Activated T-cell treated with anti-CD3 and anti-CD28 coated beads, Interleukin-2, amount 50 U/mL, for 24 hours (primary cell): ENCODE measurements at places on chromosomes 13 and 19.

DNA sequence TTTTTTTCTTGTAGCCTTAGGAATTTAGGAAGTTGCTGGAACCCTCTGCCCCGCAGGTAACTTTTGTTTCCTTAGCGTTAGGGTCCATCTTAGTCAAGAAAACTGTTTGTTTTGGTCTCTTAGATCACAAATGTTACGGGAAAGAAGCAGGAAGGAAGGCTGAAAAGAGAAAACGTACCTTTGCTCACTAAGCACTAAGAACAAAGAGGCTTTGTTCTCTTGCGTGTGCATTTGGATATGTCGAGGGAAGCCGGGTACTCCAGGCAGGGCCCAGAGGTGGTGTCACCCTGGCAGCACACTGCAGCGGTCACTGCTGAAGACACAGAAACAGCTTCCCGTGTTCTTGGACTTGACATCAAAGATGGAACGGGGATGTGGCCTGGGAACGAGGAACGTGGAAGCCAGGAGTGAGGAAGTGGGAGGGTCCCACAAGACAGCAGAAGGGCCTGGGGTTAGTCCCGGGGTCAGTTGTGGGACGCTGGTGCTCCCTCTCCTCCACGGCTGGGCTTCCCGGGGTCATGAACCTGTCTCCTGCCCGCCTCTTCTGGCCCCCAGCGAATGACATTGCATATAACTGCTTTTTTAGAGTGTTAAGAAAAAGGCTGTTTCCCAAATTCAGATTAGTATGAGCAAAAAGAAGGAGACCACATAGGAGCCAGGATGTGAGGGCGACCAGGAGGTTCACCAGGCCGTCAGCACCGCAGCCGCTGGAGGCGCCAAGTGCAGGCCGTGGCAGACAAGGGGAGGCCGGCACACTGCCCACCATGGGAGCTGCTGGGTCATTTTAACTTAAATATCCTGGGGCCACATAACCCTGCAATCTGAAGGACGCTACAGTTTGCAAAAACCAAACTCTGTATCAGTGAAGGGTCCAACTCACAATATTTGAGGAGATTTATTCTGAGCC, 31.6 kb downstream of the ATP11A start:
- H3K27me3 ChIP-seq, result no peaks in the 10 kb centered on the region
- H3K27ac ChIP-seq, result peak overlapping the region; percentile 12
- peaks cover 12% of the 10 kb centered on the region for H3K36me3 ChIP-seq
- no peak overlapping the region for H3K4me3 ChIP-seq
- peaks cover 51% of the 10 kb centered on the region for H3K4me1 ChIP-seq

GRCh38 chr13:37139356-37139755, 33.9 kb upstream of the CSNK1A1L start:
- H3K4me3 ChIP-seq, result no peak overlapping the region
- DNase-seq, result no peak
- H3K4me1 ChIP-seq, result no peaks in the 10 kb centered on the region
- no peaks in the 10 kb centered on the region for H3K27me3 ChIP-seq
- H3K36me3 ChIP-seq, result no peaks in the 10 kb centered on the region
- no peak overlapping the region for H3K27ac ChIP-seq

- H3K27me3 ChIP-seq, result peaks cover 19% of the 10 kb centered on the region
- H3K36me3 ChIP-seq, result peaks cover 24% of the 10 kb centered on the region
- peaks cover 36% of the 10 kb centered on the region for H3K4me1 ChIP-seq
- H3K4me3 ChIP-seq, result peak overlapping the region; percentile 89
- peak overlapping the region; percentile 86 for H3K27ac ChIP-seq
- peak; percentile 69 for DNase-seq
Observed at GRCh38 chr19:35247526-35248309, 1.1 kb upstream of the LSR start.

DNA sequence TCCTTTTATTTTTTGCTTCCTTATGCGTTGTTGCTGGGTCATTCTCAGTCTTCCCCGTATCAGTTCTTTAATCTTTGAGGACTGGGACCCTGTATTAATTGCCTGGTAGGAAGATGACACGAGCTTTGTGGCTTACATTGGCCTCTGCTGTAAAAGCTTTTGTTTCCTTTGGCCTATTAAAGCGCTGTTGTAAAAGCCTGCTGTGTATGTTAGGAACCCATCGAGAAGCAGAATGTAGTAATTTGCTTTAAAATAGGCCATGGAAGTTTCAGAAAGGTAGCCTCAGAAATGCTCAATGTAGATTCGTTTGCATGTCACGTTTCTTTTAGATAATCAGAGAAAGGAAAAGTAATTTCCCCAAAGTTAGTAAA, 257.5 kb upstream of the STARD13 start:
- no peaks in the 10 kb centered on the region for H3K27me3 ChIP-seq
- H3K4me1 ChIP-seq, result peaks cover 52% of the 10 kb centered on the region
- H3K27ac ChIP-seq, result peak overlapping the region; percentile 99
- H3K36me3 ChIP-seq, result peaks cover 7% of the 10 kb centered on the region
- peak overlapping the region; percentile 82 for H3K4me3 ChIP-seq

DNA sequence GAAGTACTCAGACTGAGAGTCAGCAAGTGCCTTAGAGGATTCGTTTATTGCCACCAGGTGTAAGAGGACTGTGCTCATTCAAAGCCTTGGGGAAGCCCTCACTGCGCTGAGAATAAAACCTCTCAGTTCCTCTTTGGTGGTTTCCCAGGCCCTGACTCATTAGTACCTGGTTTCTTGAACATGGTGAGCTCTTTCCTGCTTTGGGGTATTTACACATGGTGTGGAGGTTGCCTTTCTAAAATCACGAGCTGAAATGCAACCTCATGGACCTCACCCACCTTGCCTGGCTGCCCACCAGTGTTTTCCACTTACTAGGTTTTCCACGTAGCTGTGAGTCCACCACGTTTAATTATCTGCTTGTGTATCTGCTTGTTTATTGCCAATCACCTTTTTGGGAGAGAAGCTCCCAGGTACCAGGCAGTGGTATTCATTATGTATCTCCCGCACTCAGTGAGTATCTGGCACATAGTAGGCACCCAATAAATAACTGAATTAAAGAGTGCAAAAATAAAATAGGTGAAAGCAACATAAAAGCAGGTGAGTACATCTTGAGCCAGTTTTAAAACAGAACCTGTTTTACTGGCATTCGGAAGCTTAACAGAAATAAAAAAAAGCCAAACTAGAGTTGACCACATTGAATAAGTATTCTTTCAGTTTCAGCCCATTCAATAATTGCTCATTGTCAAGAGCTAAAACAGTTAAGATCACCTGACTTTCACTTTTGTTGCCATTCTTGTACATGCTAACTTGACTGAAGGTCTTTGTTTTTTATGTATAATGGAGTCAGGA, 533.0 kb downstream of the MYO16 start:
- H3K27me3 ChIP-seq, result peaks cover 28% of the 10 kb centered on the region
- no peaks in the 10 kb centered on the region for H3K36me3 ChIP-seq
- H3K27ac ChIP-seq, result peak overlapping the region; percentile 39
- H3K4me3 ChIP-seq, result no peak overlapping the region
- no peak for DNase-seq

DNA sequence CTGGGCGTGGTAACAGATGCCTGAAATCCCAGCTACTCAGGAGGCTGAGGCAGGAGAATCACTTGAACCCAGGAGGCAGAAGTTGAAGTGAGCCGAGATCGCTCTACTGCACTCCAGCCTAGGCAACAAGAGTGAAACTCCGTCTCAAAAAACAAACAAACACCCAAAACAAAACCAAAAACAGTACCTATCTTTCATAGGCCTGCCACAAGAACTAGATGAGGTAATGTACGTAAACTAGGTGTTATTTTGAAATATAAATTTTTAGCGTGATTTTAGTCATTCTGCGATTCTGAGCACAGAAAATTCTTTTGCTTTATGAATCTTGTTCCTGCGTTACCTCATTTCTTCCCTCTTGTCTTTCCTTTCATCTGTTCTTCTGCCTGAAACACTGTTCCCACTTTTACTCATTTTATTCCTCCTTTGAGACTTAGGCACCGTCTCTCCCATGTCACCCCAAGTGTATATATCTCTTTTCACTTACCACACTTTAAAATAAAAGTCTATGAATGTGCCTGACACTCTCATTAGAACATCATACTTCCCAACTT, 238.2 kb upstream of the HTR2A start:
- no peak for DNase-seq
- peaks cover 5% of the 10 kb centered on the region for H3K27me3 ChIP-seq
- H3K36me3 ChIP-seq, result no peaks in the 10 kb centered on the region
- H3K4me3 ChIP-seq, result no peak overlapping the region
- no peak overlapping the region for H3K27ac ChIP-seq

GRCh38 chr19:2653710-2654707, 48.5 kb downstream of the GNG7 start:
- DNase-seq, result no peak
- no peaks in the 10 kb centered on the region for H3K36me3 ChIP-seq
- H3K4me3 ChIP-seq, result no peak overlapping the region
- H3K27me3 ChIP-seq, result no peaks in the 10 kb centered on the region
- no peak overlapping the region for H3K27ac ChIP-seq
- no peaks in the 10 kb centered on the region for H3K4me1 ChIP-seq

GRCh38 chr13:20482275-20482761, 43.3 kb downstream of the CRYL1 start:
- no peak overlapping the region for H3K27ac ChIP-seq
- H3K4me1 ChIP-seq, result peaks cover 14% of the 10 kb centered on the region
- H3K4me3 ChIP-seq, result no peak overlapping the region
- no peak for DNase-seq
- H3K27me3 ChIP-seq, result no peaks in the 10 kb centered on the region

GRCh38 chr19:5321851-5322681, 18.5 kb downstream of the PTPRS start:
- peaks cover 35% of the 10 kb centered on the region for H3K27me3 ChIP-seq
- no peak overlapping the region for H3K27ac ChIP-seq
- peaks cover 10% of the 10 kb centered on the region for H3K4me1 ChIP-seq
- DNase-seq, result peak; percentile 42

DNA sequence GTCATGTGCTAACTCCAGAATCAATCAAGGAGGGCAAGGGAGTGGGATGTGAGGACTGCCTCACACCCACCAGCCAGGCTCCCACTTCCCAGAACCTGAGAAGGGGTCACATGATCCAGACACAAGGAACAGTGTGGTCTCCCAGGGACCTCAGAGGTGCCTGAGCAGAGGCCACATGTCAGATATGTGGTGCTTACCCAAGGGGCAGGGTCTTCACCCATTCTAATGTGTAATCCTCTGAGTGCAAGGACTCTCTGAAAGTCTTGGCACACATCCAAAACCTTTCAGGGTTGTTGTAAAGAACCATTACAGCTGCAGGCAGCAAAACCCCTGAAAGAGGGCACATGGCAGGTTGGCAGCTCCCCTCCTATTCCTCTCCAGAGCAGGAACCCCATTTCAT, 656.6 kb downstream of the UQCRFS1 start:
- no peak overlapping the region for H3K27ac ChIP-seq
- peaks cover 6% of the 10 kb centered on the region for H3K4me1 ChIP-seq
- no peak overlapping the region for H3K4me3 ChIP-seq
- no peaks in the 10 kb centered on the region for H3K27me3 ChIP-seq
- H3K36me3 ChIP-seq, result no peaks in the 10 kb centered on the region

DNA sequence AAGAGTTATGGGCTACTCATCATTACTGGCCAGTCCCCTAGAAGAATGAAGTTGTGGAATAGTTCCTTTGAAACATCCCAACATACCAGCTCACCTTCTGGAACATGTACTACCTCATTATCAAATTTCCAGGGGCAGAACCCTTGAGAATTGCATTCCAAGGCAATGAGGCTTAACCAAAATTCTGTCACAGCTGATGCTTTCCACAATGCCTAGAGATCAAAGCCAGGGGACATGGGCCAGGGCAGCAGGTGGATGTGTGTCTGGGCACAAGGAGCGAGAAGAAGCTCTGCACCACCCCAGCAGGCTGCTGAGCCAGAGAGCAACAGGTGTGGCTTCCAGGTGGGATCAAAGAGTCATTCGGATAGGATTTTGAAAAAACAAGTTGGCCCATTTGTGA, 362.1 kb downstream of the EFNB2 start:
- no peaks in the 10 kb centered on the region for H3K4me1 ChIP-seq
- no peaks in the 10 kb centered on the region for H3K27me3 ChIP-seq
- no peak overlapping the region for H3K4me3 ChIP-seq
- no peaks in the 10 kb centered on the region for H3K36me3 ChIP-seq

DNA sequence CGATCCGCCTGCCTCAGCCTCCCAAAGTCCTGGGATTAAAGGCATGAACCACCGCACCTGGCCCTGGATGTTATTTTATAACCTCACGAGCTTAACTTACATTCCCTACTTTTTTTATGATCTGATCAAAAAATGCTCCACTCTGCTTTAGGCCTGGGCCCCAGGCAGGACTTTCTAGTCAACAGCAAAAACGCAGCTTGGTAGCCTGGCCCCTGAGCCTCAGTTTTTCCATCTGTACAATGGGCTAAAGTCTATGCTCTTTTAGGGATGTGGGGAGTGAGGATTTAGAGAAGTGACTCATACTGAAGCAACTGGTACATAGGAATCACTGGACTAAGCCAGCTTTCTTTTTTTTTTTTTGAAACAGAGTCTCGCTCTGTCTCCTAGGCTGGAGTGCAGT, 11.9 kb upstream of the PIK3R2 start:
- no peak overlapping the region for H3K4me3 ChIP-seq
- H3K4me1 ChIP-seq, result no peaks in the 10 kb centered on the region
- no peaks in the 10 kb centered on the region for H3K27me3 ChIP-seq
- no peak for DNase-seq
- H3K36me3 ChIP-seq, result peaks cover 81% of the 10 kb centered on the region

- no peak overlapping the region for H3K4me3 ChIP-seq
- DNase-seq, result no peak
- no peaks in the 10 kb centered on the region for H3K36me3 ChIP-seq
- no peak overlapping the region for H3K27ac ChIP-seq
- H3K4me1 ChIP-seq, result peaks cover 8% of the 10 kb centered on the region
Observed at GRCh38 chr19:17968362-17968761, 1.5 kb downstream of the KCNN1 start.

- no peaks in the 10 kb centered on the region for H3K4me1 ChIP-seq
- H3K36me3 ChIP-seq, result no peaks in the 10 kb centered on the region
- no peak overlapping the region for H3K4me3 ChIP-seq
- no peak for DNase-seq
- H3K27ac ChIP-seq, result no peak overlapping the region
- peaks cover 10% of the 10 kb centered on the region for H3K27me3 ChIP-seq
Observed at GRCh38 chr13:38943231-38943630, 47.4 kb downstream of the STOML3 start.

DNA sequence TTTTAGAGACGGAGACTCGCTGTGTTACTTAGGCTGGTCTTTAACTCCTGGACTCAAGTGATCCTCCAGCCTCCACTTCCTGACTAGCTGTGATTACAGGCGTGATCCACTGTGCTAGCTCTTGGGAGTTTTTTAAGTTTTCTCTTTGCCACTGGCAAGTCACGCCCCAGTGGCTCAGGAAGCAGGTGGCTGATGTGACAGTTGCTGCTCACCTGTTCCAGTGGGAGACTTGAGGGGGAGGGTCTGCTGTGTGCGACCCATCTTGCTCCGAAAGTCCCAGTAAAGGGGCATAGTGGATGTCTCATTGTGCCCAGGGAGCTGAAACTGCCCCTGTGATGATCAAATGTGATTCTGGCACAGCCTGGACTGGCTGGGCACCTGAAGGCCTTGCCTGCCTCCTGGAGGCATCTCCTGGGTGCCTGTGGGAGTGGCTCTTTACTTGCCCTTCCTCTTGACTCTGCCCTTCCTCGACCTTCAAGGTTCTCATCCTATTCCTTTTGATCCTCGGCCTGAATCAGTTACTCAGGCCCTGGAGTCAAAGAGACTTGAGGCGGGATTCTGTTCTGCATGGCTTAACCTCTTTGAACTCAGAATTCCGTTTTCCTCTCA, 7.8 kb downstream of the SMARCA4 start:
- H3K27ac ChIP-seq, result peak overlapping the region; percentile 66
- DNase-seq, result no peak
- H3K36me3 ChIP-seq, result peaks cover 30% of the 10 kb centered on the region
- peaks cover 58% of the 10 kb centered on the region for H3K4me1 ChIP-seq
- H3K4me3 ChIP-seq, result no peak overlapping the region
